ENCODE measurements at places on chromosomes 6 and 20.

GRCh38 chr6:117502580-117502979, 20.1 kb downstream of the DCBLD1 start:
- DNase-seq: no peak

DNA sequence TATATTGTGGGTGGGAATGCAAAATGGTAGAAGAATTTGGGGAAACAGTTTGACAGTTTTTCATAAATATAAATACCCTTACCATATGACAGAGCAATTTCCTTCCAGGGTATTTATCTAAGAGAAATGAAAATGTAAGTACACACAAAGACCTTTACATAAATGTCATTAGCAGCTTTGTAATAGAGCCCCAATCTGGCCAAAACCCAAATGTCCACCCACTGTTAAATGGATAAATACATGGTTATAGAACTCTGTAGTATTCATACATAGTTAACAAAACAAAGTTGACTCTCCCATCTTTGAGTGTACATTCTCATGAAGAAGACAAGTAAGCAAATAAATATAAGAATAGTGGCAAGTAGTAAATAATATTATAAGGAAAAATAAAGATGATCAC, 514.8 kb upstream of the NOX3 start:
- DNase-seq: no peak

DNA sequence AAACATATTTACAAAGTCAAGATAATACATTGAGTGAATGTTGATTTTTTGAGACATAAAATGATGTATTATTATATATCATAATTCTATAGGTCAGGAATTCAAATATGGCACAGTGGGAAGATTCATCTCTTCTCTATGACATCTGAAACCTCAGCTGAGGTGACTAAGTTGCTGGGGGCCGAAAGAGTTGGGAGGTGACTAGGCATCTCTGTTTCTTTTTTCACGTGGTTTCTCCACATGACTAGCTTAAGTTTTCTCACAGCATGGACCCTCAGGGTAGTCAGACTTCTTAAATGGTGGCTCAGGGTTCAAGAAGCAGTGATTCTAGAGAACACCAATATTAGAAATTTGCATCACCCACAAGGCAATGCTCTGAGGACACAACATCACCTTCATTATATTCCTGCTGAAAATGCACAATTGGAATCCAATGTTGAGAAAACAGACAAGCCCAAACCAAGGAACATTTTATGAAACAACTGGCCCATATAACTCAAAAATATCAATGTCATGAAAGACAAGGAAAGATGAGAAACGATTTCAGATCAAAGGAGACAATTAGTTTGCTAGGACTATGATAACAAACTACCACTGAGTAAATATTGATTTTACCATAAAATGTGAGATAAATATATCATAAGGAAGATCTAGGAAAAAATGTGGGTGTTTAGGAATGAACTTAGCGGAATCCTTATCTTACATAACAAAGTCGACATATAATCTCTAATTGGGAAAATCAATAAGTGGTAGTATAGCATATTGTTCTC, 273.3 kb upstream of the IRAK1BP1 start:
- DNase-seq: no peak

- no peak for DNase-seq
These were observed 395.3 kb downstream of the TBC1D32 start for GRCh38 chr6:120938876-120939472.

- DNase-seq: no peak
These were observed 21.5 kb downstream of the ADGRF5 start for GRCh38 chr6:46900266-46900665.

DNA sequence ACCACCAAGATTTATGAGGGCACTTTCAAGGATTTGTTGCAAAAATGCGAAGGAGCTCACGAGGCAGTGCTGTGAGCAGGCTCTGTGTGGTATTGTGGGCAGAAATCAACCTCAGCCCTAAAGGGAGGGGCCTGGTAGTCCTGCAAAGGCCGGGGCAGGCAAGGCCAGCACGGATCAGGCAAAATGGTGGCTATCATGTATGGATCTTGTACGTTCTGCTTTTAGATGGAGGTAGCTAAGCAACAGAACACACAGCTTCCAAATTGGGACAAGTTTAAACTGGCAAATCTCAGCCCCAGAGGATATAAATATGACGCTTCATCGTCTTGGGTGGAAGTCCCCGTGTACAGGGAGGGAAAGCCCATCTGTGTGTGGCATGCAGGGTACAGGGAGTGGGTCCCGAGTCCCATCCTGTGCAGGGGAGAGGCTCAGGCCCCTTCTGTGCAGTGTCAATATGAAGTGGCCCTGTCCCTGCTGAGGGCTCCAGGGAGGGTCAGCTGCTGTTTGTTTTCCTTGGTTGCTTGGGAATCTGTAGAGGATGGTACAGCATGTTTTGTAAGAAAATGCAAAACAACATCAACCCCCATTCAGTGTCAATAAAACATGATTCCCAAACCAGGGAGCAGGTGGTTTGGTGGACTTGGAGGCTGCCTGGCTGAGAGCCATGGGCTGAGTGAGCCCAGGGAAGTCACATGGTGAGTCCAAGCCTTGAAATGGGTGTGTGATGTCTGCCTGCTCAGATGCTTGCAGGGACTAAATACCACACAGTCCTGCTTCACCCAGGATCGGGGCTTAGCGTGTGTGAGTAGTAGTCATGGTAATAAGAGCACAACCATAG, 113.0 kb downstream of the SYCP2 start:
- no peak for DNase-seq

DNA sequence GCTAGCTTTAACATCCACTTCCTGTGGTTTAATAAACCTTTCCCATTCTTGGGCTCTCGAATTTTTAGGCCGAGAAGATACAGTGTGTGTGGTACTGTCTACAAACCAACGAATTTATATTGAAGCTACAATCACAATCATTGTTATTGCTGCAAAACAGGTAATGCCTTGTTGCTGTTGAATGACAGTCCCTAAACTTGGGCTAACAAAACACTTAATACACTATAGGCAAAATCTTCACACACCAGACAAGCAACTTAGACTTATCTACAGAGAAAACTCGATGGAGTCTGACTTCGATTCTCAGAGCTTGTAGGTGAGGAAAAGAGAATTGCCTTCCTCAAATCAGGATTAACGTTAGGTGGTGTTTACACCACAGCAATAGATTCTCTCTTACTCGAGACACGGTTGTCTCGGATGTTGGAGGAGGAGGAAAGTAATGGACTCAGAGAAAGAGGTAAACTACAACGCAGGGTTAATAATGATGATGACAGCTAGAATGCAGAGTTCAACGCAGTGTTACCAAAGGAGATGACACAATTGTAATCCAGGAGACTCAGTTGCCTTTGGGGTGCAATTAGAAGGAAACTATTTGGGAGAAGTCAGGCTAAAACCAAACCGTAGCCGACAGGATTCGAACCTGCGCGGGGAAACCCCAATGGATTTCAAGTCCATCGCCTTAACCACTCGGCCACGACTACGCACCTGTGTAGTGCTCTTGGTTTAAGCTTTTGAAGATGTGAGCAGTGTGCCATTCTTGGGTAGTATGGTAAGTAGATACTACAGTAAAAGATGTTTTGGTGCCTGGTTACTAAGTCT, 32.5 kb upstream of the ZNF184 start:
- peak; percentile 64 for DNase-seq
